Naive thymus-derived CD8-positive, alpha-beta T cell (primary cell): ENCODE measurements at places on chromosomes 11 and 22. TPM values are rescaled to one million over a fixed set of nuclear protein-coding genes. Genes with fewer than 3 reads are reported as not detected.

MTMR3 gene
- polyA plus RNA-seq, result 14.9 TPM

MAPK8IP2 gene
- polyA plus RNA-seq, result not detected

RIMBP3B gene
- 0.49 TPM for polyA plus RNA-seq

CHRM1 gene
- not detected for polyA plus RNA-seq

ANKK1 gene
- polyA plus RNA-seq, result not detected

PPFIA1 gene
- 15.0 TPM for polyA plus RNA-seq

DBX1 gene
- not detected for polyA plus RNA-seq

SLCO2B1 gene
- polyA plus RNA-seq, result not detected

PIH1D2 gene
- not detected for polyA plus RNA-seq

P2RX3 gene
- not detected for polyA plus RNA-seq

WBP2NL gene
- 0.57 TPM for polyA plus RNA-seq

PAAF1 gene
- 23.9 TPM for polyA plus RNA-seq

XKR3 gene
- polyA plus RNA-seq, result not detected

BLID gene
- polyA plus RNA-seq, result not detected

KIAA1671 gene
- 0.33 TPM for polyA plus RNA-seq

AQP11 gene
- 0.97 TPM for polyA plus RNA-seq

MLC1 gene
- 0.34 TPM for polyA plus RNA-seq

OR8D4 gene
- not detected for polyA plus RNA-seq

OR5T2 gene
- not detected for polyA plus RNA-seq
